Nephron progenitor cell (in vitro differentiated cells): ENCODE measurements at places on chromosomes 11 and 22.
A peak's percentile ranks its signal among the peaks of the same experiment; 100 is the strongest.

GRCh38 chr11:61851113-61851899 lies 23.2 kb downstream of the FADS2 start:
- no peak for DNase-seq

DNA sequence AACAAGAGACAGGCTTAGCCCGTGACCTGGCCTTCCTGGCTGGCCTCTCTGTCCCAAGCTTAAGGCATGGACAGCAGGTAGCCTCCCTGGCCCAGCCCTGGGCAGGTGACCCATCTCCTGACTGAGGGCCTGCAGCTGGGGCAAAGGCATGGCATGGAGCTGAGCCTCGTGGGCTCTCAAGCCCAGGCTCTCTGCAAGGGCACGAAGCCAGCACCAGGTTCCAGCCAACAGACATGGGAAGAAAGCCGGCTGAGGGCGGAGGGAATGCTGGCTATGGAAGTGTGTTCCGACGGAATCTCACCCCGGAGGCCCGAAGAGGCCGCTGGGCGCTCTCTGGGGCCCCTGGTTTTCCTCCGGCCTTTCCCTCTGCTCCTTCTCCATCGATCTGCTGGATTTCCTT lies 12.9 kb downstream of the DNAL4 start:
- DNase-seq = no peak

DNA sequence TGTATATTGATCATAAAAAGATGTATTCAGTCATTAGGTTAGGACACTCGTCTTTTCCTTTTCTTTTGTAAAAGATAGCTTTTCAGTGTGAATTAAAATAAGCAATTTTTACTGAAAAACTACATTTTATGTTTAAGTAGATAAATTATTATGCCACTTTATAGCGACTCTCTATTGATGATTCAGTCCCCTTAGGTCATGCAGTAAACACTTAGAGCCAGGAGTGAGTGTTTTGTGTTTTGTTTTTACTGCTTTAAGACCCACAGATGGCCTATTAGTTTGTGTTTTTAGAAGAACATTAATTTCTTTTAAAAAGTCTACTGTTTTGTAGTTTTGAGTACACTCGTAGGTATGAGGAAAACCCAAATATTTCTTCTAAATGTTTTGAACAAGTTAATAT lies 86.6 kb downstream of the YAP1 start:
- no peak for DNase-seq

DNA sequence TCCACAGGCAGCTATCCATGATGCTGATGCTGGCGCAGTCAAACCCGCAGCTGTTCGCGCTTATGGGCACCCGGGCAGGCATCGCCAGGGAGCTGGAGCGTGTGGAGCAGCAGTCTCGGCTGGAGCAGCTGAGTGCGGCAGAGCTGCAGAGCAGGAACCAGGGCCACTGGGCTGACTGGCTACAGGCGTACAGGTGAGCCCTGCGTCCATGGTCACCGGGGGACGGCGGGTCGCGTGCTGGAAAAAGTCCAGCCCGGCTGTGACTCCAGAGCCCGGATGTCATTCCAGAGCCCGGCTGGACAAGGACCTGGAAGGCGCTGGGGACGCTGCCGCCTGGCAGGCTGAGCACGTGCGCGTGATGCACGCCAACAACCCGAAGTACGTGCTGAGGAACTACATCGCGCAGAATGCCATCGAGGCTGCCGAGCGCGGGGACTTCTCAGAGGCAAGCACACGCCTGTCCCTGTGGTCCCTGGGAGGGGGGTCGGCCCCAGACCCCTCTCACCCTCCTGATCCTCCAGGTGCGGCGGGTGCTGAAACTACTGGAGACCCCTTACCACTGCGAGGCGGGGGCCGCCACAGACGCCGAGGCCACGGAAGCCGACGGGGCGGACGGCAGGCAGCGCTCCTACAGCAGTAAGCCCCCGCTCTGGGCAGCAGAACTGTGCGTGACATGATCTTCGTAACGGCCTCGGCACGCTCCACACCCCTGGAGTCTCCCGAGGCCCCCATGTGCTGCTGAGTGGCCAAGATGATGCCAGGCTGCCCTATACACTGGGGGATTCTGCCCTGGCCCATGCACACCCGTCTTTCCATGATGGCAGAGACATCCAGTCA lies 16.1 kb downstream of the SELENOO start:
- DNase-seq = no peak

- DNase-seq = no peak
Measured at GRCh38 chr11:119436711-119437110, 13.7 kb upstream of the THY1 start.

- no peak for DNase-seq
Measured at GRCh38 chr11:70642266-70642665, 243.9 kb downstream of the CTTN start.

DNA sequence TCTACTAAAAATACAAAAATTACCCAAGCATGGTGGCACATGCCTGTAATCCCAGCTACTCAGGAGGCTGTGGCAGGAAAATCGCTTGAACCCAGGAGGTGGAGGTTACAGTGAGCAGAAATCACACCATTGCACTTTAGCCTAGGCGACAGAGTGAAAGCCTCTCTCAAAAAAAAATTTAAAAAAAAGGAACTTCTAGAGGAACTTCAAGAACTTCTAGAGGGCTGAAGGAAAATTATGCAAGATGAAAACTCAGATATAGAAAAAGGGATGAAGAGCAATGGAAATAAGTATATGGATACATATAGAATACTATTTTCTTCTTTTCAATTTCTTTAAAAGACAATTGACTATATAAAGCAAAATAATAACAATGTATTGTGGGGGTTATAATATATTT lies 51.2 kb upstream of the PRR5 start:
- no peak for DNase-seq

- DNase-seq = no peak
Measured at GRCh38 chr11:102428696-102429095, 23.9 kb downstream of the TMEM123 start.

DNA sequence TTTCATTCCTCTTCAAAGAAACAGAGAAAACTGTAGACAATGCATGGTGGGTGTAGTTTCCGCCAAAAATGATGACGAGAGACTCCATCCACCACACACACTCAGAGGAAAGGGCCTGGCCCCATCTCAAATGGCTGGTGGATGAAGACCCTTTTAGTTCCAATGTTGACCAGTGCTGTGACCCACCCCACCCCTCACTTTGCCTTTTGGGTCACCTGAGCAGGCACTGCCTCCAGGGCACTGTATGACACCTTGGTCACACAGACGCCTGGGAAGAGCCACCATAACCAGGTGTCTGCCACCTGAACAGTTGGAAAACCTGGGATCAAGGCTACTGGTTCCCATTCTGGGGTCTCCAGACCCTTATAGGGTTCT lies 121.3 kb downstream of the MPPED1 start:
- DNase-seq = no peak

DNA sequence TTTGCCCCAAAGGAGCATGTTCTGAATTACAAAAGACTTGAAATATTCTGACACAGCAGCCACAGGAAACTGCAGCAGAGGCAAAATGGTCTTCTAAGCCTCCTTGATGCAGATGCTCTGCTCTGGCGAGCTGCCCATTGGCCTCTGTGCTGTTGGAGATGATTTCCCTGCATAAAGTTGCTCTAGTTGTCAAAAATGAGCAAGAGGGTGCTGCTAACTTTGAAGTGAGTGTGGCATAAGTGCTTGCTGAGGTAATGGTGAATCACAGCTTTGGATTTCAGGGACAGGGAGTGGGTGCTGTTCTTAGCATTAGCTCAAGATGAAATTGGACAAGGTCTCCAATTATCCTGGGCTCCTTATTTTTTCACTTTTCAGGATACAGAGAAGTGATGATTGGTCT lies 435.4 kb downstream of the TMEM135 start:
- no peak for DNase-seq

DNA sequence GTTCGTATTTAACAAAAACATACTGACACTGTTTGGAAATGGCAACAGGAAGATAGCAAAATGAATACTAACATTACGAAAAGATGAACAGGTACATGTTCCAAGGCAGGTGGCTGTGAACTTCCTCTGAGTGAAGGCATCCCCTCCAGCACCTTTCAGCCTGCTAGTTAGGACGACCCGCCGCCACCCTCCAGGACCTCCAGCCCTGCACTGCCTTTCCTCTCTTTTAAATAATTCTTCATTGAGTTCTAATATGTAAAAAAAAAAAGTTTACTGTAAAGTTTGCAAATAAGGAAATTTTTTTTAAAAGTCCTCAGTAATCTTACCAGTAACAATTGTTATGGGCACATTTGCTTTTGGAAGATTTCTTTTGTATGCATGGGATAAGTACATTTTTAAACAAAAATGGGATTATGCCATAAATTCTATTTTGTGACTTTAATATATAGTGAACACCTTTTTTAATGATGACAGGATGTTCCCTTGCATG lies 6.0 kb downstream of the NEAT1 start:
- no peak for DNase-seq

DNA sequence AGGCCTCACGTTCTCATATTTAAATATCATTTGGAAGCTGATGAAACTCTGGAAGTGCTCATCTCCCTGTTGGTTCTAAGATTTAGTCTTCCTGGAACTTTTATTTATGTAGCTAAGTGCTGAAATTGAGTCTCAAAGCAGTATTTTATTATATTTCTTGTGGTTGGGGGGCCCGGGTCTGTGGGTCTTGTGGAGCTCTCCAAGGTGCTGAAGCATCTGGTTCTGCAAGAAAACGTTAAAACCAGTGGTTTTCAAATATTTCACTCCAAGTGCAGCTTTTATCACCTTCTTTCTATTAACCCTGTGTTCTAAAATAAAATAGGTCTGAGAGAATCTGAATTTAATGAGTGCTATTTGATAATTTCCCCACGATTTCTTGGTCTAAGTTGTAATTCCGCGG lies 1404.8 kb downstream of the TBC1D22A start:
- DNase-seq = peak; percentile 70

- peak; percentile 69 for DNase-seq
Measured at GRCh38 chr22:46737976-46738646, at the start of gene CERK. CERK (minus strand) TSS chr22:46738252; CDS start chr22:46738148, 104 bp downstream.

DNA sequence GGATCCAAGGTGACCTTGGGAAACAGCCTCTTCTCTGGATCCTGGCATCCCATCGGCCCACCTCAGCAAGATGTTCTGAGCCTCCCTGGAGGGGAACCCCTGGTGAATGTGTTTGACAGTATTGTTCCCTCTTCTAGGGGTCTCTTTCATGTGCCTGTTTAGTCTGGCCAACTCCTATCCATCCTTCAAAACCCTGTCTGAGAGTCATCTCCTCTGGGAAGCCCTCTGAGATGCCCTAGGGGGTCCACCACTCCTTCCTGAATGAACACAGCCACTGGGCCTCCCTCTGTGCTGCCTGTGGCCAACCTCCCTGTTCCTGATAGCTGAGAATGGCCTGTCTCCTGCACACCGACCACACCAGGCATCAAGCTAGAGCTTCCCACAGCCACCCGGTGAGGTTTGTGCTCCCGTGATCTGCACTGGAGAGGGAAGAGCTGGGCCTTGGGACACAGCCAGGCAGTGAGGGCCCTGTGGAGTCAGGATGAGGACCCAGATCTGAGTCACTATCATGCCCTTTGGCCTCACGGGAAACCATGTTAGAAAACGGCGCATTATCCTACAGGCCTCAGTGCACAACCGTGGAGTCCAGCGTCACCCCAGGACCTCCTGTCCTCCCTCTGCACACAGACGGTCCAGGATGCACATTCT lies 8.8 kb downstream of the WNT7B start:
- DNase-seq = no peak

GRCh38 chr11:46450846-46451477 lies 59.4 kb upstream of the CHRM4 start:
- no peak for DNase-seq

GRCh38 chr11:1484061-1484671 lies 2.4 kb downstream of the MOB2 start:
- no peak for DNase-seq

DNA sequence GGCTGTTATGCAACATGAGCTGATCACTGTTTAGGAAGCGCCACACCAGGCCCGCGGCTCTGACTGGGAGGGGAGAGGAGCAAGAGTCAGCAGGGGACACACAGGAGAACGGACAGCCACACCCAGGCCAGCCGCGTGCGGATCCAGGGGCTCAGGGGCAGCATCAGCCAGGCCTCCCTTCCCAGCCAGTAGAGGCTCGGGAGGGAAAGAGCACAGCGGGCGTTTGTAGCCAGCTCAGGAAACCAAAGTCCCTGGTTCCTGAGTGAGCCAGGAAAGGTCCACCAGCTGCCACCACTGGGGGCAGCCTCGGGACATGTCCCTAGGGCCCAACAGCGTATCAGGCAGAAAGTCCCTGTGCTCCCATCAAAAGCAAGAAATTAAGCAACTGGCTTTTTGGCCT lies 71.8 kb upstream of the PITPNB start:
- peak; percentile 51 for DNase-seq

DNA sequence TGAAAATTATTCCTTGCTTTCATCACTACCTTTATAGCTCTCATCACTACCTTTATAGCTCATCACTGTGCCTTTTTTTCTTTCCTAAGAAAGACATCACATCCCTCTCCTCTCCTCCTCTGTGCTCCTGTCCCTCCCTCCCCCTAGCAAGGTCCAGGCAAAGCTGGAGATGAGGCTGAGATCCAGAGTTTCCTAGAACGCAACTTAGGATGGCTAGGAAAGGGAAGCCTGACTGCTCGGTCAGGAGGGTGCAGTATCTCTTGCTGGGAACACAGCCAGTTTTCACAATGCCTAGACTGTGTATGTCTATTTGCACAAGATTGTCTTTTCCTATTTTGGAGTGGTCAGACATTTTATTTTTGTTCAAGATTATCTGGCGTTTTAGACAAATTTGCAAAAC lies 24.7 kb downstream of the TUB start:
- DNase-seq = no peak

GRCh38 chr11:75919525-75919924 lies 104.5 kb downstream of the UVRAG start:
- DNase-seq = no peak

DNA sequence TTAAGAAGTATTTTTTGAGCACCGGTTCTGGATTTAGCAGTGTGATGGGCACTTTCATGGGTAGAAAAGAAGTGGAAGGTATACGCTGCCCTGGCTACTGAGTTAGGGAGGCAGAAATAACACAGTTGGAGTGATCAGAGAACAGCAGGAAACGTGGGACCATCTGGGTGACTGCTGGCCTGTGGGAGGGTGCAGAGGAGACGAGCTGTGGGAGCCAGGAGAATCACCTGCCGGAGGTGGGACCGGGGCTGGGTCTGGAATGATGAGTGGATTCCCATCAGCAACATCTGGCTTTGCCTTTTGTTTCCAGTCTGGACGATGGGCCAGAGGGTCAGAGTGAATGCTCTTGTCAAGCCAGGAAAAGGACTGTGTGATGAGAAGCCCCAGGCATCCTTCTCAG lies 66.5 kb downstream of the BARX2 start:
- DNase-seq = no peak

GRCh38 chr11:47349521-47350095 lies 2.9 kb downstream of the MYBPC3 start:
- no peak for DNase-seq

- DNase-seq = no peak
Measured at GRCh38 chr11:124610295-124610694, 933 bp upstream of the PANX3 start.

- DNase-seq = peak; percentile 26
Measured at GRCh38 chr11:19739872-19740271, 27.2 kb downstream of the NAV2 start.
